ENCODE measurements at places on chromosomes 1 and 21.
A peak's percentile ranks its signal among the peaks of the same experiment; 100 is the strongest.

DNA sequence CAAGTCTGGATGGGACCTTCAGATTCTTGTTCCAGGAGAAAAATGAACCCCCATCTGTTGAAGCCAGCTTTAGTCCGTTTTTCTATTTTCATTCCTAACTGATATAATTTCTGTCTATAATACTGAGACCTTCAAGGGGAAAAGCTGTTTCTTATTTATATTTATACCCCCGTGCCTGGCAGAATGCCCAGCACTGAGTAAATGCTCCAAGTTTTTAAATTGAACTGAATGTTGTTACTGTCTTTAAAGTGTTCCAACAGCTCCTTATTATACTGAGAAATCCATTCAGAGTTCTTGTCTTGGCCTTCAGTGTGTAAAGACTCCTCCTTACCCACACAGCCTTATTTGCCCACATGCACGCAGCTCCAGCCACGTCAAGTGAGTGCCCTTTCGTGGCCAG lies 178.6 kb upstream of the HMGB4 start:
- DNase-seq, result no peak

- no peak for DNase-seq
These were observed 550 bp upstream of the NFYC start for GRCh38 chr1:40690771-40691537.

DNA sequence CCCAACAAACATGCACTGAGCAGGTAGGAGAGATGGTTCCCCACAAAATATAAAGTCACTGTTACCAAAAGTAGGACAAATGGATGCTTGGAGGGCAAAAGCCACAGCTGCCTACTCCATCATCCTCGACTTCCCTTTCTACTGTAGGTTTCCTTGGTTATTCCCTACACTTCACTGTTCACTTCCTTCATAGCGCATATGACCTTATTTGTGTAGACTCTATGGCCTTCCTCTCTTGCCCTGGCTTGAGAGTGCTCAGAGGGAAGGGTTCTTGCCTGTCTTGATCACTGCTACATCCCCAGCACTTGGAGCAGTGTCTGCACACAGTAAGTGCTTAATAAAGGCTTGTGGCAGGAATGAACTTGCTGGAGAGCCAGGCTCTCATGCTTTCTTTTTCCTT lies 14.6 kb upstream of the TRNP1 start:
- peak; percentile 82 for DNase-seq

GRCh38 chr21:16040601-16041000 lies 310.8 kb downstream of the USP25 start:
- no peak for DNase-seq

DNA sequence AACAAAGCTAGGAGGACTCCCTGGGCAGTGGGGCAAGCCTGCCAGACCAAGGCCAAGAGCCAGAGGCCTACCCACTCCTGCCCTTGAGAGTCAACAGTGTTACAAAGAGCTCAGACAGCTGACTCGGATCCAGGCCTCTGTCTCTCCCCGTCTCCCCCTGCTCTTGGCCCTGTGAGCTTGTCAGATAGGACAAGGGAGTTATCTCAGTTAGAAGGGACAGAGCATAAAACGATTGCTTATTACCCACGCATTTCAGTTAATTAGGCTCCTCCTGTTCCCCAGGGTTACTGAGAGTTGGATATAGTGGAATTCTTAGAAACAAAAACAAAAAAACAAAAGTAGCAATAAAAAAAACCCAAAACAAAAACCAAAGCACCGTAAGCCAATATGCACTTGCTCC lies 1.3 kb downstream of the SLC41A1 start:
- no peak for DNase-seq

Measured in suppressor macrophage (primary cell).